ENCODE measurements at places on chromosomes 4 and X.

GRCh38 chr4:663438-664428, 10.3 kb downstream of the ATP5ME start:
- DNase-seq, result peak; percentile 71

GRCh38 chrX:140432346-140433175, 72.3 kb downstream of the SOX3 start:
- DNase-seq, result no peak

GRCh38 chr4:86401826-86402225, 42.0 kb upstream of the MAPK10 start:
- no peak for DNase-seq

- DNase-seq, result no peak
These were observed 181.1 kb upstream of the WDFY3 start for GRCh38 chr4:85147481-85148076.

- DNase-seq, result no peak
These were observed 12.1 kb downstream of the FRG2 start for GRCh38 chr4:190014771-190015537.

- DNase-seq, result no peak
These were observed 314.5 kb downstream of the GPAT3 start for GRCh38 chr4:83850435-83850834.

DNA sequence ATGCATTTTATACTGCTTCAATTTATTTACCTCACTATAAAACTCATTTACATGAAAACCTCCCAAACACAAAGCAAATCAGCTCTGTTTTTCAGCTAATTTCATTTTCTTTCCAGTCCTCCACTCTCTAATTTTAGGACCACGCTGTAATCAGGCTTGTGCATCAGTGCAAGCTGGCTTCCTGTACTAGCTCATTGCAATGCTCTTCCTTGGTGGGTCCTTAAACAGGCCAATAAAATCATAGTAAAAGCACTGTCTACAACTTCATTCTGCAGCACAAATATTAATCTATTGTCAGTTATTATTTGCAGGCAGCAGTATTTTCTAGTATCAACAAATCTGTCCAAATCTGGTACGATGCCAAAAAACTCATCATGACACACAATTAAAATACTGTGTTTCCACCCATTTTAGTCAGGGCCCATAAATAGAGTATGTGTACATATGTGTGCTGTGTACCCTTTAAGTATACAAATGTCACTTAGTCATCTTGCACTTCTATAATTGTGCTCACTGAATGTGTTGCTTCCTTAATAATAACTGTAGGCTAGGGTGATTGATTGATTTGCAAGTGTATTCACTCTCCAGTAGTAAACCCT, 178.2 kb upstream of the HCCS start:
- no peak for DNase-seq

DNA sequence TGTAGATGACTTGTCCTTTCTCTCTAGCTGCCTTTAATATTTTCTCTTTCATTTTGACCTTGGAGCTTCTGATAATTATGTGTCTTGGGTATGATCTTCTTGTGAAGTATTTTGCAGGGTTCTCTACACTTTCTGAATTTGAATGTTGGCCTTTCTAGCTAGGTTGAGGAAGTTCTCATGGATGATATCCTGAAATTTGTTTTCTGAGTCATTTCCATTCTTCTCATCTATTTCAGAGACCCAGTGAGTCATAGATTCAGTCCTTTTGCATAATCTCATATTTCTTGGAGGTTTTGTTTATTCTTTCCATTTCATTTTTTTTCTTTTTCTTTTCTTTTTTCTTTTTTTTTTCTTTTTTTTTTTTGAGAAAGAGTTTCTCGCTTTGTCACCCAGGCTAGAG, 585.7 kb upstream of the PABPC4L start:
- no peak for DNase-seq

GRCh38 chr4:153243468-153243867, 39.2 kb downstream of the TRIM2 start:
- no peak for DNase-seq

DNA sequence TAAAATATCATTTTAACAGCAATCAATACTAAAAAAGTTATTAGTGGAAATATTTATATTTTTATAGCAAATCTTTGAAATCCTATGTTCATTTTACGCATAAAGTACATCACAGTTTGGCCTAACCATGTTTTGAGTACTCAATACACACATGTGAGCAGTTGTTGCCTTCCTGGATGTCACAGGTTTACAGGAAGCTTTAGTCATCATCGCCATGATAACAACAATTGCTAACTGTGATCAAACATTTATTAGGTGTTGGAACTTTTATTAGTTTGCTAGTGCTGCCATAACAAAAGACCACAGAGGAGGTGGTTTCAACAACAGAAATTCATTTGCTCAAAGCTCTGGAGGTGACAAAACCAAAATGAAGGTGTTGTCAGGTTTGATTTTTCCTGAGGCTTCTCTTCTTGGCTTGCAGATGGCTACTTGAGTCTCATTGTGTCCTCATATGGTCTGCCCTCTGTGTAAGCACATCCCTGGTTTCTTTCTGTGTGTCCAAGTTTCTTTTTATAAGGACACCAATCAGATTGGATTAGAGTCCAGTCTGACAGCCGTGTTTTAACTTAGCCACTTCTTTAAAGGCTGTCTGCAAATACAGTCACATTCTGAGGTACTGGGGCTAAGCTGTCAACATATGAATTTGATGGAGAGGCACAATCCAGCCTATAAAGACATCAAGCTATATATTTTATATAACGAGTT, 43.1 kb upstream of the BOD1L1 start:
- DNase-seq, result no peak

DNA sequence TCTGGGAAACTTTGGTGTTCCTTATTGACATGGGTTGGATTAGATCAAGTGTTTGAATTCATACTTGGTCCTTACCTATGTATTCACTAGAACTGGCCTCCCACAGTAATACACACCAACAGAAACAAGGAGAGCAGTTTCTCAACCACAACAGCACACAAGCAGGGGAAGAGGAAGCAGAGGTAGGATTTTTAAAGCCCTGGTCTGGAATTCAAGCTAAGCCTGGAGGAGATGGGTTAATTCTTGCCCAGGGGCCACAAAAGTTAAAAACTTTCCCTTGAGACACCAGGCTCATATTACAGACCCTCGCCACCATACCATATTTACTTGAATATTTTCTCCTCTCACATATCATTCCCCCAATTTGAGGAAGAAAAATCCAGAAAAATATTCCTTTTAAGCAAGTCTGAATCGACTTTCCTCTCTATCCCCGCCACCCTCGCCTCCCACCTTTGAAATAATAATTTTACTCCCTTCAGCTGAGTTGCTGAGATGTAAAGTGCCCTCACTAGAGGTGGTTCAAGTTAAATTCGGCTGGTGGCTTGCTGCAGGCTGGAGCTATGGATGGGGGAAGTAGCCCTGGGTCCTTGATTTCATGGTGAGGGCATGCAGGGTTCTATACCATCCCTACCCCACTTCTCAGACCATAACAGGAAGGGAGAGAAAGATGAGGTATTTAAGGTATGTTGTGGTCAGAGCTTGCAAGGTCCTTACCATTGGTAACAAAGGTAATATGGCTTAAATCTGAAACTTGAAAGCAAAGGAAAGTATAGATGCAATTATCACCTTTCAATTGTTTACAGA, 440.2 kb downstream of the INPP4B start:
- DNase-seq, result no peak

GRCh38 chrX:19720236-19720635, 167.2 kb downstream of the SH3KBP1 start:
- DNase-seq, result no peak

- DNase-seq, result no peak
These were observed 755.5 kb downstream of the STIM2 start for GRCh38 chr4:27616166-27616565.

GRCh38 chr4:74590476-74590875, 145.5 kb downstream of the AREG start:
- DNase-seq, result no peak

GRCh38 chr4:159735281-159736207, 632.7 kb downstream of the RAPGEF2 start:
- DNase-seq, result no peak

GRCh38 chr4:24070117-24070516, 180.3 kb upstream of the PPARGC1A start:
- no peak for DNase-seq

- no peak for DNase-seq
These were observed 415 bp downstream of the SHISA3 start for GRCh38 chr4:42397635-42398170.

DNA sequence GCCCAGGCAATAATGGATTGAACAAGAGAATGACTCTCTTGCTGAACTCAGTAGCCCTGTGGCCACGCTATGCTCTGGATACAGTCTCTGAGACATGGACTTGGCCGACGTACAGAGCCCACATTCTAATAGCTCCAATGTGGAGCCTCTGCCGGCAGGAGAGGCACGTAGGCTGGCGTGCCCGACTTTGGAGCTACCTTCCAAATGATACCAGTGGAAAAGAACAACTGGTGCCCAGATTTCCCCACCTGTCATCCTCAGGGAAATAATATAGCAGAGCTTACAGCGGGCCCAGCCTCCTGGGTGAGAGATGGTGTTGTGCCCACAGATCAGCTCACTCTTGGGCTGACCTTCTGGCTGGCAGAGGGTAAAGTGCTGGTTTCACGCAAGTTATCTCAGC, 10.6 kb downstream of the NDP start:
- no peak for DNase-seq

- no peak for DNase-seq
These were observed 538.1 kb downstream of the STIM2 start for GRCh38 chr4:27398631-27399310.

- no peak for DNase-seq
These were observed 454.7 kb downstream of the IL15 start for GRCh38 chr4:142091085-142091513.

GRCh38 chr4:114509340-114509739, 89.3 kb upstream of the UGT8 start:
- no peak for DNase-seq

DNA sequence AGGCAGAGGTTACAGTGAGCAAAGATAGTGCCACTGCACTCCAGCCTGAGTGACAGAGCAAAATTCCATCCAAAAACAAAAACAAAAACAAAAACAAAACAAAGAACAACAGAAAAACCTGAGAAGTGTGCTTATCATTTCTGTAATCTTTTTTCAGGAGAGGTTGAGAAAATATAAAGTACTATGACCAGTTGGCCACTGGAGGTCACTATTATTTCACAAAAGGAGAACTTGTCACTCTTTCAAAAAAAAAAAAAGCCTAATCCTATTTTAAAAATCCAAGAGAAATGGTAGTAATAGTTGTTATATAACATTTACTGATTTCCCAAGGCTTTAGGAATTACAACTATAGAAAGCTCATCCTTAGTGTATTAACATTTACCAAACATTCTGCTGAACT, 24.9 kb upstream of the RNF150 start:
- DNase-seq, result no peak

GRCh38 chr4:161517941-161518340, 645.9 kb downstream of the FSTL5 start:
- no peak for DNase-seq

DNA sequence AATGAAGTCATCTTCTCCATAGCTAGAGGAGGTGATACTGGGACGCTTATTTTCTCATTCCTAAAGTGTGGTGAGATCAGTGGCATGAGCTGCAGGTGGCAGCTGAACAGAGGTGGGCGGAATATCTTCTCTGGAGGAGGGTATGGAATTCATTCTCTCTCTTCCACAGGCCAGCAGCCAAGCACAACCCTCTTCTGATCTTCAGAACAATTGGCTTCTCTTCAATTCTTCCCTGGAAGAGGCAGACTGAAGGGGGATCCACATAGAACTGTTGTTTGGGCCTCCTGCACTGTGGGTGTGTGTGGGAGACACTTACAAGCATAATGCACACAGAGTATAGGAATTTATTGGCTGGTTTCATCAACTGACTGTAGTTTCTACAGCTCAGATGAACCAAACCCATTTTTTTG, 180.4 kb upstream of the RASGEF1B start:
- no peak for DNase-seq

DNA sequence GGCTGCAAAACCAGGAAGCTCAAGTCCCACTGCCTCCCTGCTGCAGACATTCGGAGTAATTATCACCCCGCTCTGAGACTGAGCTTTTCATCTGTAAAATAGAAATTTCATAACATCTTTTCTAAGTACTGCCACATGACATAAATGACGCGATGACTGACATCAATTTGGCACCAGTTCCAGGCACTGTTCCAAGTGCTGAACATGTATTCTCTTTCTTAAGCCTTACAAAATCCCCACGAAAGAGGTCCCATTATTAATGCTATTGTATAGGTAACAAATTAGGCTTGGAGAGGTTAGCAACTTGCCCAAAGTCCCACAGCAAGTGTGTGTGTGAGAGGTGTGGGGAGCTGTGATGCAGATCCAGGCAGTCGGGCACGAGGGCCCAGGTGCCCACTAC, 56.4 kb downstream of the SLC2A9 start:
- no peak for DNase-seq
